Stimulated activated CD4-positive, alpha-beta T cell treated with anti-CD3 and anti-CD28 coated beads, TNF-alpha, amount 100 ng/mL, for 4 hours (primary cell): ENCODE measurements at places on chromosomes 6 and 20.

DNA sequence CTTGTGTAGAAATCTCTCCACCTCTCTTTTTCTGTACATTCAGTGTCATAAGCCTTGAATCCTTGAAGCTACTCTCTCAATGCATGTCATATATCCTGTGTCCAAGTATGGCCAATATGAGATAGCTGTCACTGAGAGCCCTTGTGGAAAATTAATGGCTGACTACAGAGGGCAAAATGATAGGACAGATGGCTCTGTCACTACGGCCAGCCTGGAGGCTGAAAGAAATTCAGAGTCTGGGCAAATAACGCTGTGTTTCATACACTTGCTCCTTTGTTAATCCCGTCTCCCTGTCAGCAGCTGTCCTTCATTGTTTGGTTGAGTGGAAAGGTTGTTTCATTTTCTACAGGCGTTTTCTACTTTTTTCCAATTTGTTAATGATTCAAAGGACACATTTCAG lies 70.4 kb upstream of the VGLL2 start:
- DNase-seq = no peak

- no peak for DNase-seq
These were observed 144.0 kb downstream of the BCKDHB start for GRCh38 chr6:80250391-80250997.

- no peak for DNase-seq
These were observed 90.9 kb downstream of the SPTLC3 start for GRCh38 chr20:13099676-13100075.

GRCh38 chr6:144543006-144543871 lies 258.1 kb downstream of the UTRN start:
- no peak for DNase-seq

GRCh38 chr6:4250645-4251044 lies 115.3 kb upstream of the ECI2 start:
- no peak for DNase-seq

- no peak for DNase-seq
These were observed 25.8 kb downstream of the SERPINB9 start for GRCh38 chr6:2877057-2877882.
